Stimulated activated CD4-positive, alpha-beta T cell treated with anti-CD3 and anti-CD28 coated beads, Interleukin-12 subunit alpha, Interleukin-12 subunit beta, amount 100 ng/mL, for 4 hours (primary cell): ENCODE measurements at places on chromosomes 7 and 10.

DNA sequence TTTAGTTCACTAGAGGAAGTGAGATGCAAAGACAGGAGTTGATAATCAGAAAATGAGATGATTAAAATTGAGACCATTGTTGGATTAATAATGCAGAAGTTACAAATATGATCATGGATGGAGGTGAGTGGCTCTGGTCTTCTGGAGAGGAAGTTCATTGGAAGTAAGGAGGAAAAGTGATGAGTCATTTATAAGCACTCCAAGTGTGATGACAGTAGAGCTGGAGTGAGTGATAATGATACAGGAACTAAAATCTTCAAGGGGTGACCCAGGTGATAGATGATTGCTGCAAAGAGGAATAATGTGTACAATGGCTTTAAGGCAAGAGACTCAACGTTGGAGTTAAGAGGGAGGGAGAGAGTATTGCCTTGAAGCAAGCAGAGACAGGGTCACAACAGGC lies 20.7 kb downstream of the ZNF32 start:
- no peak for DNase-seq

DNA sequence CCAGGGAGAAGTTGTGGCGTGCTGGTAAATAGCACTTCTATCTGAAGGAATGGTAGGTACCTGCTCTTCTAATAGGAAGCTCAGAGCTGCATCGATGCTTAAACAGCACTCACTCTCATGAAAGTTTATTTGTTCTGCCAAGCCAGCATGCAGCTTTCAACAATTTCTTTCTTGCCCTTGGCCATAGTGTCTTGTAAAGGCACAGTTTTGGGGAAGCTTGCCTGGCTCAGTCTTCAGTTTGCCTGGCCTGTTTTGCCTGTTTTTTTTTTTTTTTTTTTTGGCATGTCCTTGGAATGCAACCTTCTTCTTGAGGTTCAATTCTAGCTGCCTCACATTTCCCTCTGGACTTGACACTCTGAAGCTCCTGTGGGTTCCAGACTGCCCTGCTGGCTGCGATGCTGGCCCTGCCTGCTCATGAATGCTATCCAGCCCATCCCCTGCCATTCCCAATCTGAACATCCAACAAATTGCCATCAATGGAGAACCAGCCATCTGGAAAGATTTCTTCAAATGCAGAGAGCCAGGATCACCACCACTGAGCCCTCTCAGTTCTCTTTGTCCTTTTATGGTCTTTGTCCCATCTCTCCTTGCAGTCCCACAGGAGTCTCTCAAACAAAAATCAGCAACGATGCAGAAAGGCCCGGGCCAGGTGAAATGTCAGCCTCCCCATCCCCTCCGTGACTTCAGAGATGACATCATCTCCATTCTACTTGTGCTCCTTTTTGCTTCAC lies 133.9 kb downstream of the ANLN start:
- DNase-seq, result no peak

GRCh38 chr7:55271069-55271626 lies 94.0 kb upstream of the LANCL2 start:
- no peak for DNase-seq

- no peak for DNase-seq
Measured at GRCh38 chr7:97513326-97513725, 218.6 kb upstream of the TAC1 start.

DNA sequence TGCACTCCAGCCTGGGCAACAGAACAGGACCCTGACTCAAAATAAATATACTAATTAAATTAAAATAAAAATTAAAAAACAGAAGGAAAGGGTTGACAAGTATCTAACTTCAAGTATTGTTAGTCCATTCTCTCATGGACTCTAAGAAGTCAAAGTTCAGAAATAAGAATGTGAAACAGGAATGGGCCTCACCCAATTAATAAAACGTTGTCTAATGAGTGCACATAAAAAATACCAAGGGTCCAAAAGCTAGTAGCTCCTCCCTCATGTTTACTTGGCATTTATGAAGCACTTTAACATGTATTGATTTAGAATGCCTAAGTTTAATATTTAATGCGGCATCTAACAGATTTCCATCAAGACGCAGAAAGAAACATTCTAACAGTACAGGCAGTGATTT lies 18.9 kb downstream of the FAM171A1 start:
- no peak for DNase-seq

DNA sequence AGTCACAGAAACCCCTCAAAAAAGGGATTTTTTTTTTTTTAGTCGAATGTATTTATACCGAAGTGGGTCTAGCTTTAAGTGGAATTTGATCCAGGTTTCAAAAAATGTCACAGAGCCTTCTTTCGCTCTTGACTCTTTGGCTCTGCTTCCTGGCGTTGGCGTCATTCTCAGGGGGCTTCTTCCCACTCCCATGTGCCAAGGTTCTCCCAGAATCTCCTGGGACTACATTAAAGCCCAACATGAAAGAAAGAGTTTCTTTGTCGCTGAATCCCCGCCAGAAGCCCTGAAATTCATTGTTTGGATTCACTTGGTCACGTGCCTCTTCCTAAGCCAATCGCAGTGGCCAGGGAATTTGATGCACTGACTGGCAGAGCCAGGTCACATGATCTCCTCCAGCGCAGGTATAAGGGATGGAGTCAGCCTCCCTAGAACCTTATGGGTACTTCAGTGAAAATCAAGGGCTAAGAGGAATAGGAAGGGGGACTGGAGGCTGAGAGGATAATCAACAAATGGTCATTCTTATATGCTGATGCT lies 101.2 kb downstream of the RPS24 start:
- DNase-seq, result no peak

- no peak for DNase-seq
Measured at GRCh38 chr7:80392229-80393169, 119.4 kb downstream of the GNAT3 start.

DNA sequence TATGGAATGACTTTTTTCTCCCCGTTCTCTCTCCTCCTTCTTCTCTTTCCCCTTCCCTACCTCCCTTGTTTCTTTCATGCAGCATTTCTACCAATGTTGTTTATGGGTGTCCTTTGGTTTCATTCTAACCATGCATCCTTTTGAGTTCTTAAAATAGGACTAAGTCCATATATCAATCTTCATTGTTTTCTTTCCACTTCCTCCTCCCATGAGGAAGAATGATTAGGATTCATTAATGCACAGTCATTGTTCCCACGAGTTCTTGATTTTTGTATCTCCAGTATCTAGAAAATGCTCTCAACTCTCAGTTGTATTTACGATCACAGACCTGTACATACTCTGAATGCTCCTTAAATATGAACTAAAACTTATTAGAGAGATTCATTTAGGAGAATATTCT lies 153.3 kb downstream of the LRRC4 start:
- no peak for DNase-seq

- DNase-seq, result no peak
Measured at GRCh38 chr7:141839256-141839655, 2.0 kb downstream of the PRSS37 start.

- no peak for DNase-seq
Measured at GRCh38 chr7:27303026-27303425, 60.4 kb downstream of the EVX1 start.

DNA sequence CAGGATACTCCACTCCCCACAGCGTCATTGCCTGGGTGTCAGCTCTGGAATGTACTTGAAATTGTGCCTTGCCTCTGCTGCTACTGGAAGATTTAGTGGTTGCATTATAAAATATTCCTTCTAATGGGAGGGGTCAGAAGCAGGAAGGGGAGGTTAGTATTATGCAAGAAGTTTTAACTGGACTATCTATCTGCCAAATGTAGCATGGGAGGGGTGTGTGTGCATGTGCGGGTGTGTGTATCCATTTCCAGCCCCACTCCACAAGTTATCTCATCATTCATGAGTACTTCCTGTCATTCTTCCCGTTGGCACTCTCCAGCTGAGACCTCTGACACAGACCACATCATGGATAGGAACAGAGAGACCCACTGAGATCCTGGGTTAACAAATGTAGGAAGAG lies 13.4 kb downstream of the MBL2 start:
- DNase-seq, result no peak

- DNase-seq, result no peak
Measured at GRCh38 chr7:71131256-71132126, 453 bp upstream of the GALNT17 start.

GRCh38 chr7:30789334-30789711 lies 18.1 kb downstream of the MINDY4 start:
- DNase-seq, result no peak

GRCh38 chr10:112843623-112844022 lies 106.4 kb upstream of the TCF7L2 start:
- no peak for DNase-seq

DNA sequence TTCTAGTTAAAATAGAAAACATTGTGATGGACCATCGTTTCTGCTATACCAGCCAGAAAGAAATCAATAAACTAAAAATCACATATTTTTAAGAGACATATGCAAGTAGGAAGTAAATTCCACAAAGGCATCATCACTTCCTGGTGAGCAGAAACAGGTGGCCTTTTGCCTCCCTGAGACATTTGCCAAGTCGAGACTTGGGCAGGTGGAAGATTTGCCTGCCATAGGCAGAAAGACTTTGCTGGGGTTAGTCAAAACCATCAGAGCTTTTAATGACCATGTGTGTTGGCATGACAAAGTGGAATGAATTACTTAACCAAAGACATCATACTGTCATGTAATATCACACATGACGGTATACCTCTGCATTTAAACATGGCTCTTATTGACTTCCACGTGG lies 66.0 kb upstream of the FGL2 start:
- no peak for DNase-seq

GRCh38 chr7:127514499-127514898 lies 70.9 kb downstream of the GCC1 start:
- no peak for DNase-seq

- no peak for DNase-seq
Measured at GRCh38 chr10:61098966-61099365, 155.0 kb upstream of the RHOBTB1 start.

- no peak for DNase-seq
Measured at GRCh38 chr7:88254721-88255424, 35.0 kb upstream of the SRI start.

GRCh38 chr7:30232391-30232790 lies 52.0 kb upstream of the ZNRF2 start:
- no peak for DNase-seq

DNA sequence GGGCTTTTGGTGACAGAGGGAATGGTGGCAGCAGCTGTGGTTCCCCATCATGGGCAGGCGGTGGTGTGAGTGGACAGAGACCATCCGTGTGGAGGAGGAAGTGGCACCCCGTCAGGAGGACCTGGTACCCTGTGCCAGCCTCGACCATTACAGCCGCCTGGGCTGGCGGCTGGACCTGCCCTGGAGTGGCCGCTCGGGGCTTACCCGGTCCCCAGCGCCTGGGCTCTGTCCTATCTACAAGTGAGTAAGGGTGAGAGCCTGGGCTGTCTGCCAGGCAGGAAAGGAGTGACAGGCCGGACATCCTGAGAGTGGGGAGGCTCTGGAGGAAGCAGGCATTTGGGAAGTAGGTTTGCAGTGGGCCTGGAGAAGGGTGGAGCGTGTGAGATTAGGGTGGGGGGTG lies 2.9 kb upstream of the ZNF467 start:
- DNase-seq, result no peak

DNA sequence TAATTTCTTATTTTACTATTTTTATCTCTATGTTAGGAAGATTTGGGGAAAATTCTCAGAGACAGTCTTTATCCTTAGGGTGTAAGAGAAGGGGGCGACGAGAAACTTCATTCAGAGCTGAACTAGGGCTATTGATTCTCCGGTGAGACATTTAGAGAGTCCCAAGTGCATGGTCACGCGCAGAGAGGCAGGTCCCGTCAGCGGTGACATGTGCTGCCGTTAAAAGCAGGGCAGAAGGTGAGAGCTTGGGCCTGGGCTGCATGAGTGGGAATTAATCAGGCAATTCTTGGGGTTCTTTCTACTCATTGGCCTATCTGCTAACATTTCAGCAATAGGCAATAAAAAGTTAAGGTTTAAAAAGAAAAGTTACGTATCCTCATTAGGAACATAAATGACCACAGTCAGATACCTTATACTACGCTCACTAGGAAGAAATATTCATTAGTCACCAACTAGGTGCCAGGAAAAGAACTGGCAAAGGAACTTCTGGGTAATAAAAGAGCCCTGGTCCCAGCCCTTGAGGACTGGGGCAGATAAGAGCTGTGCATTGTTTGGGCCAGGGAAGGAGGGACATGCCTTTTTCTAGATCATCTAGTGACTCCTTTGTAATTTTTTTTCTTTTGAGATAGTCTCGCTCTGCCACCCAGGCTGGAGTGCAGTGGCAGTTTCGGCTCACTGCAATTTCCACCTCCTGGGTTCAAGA lies 21.2 kb downstream of the PRKCQ start:
- DNase-seq, result no peak

DNA sequence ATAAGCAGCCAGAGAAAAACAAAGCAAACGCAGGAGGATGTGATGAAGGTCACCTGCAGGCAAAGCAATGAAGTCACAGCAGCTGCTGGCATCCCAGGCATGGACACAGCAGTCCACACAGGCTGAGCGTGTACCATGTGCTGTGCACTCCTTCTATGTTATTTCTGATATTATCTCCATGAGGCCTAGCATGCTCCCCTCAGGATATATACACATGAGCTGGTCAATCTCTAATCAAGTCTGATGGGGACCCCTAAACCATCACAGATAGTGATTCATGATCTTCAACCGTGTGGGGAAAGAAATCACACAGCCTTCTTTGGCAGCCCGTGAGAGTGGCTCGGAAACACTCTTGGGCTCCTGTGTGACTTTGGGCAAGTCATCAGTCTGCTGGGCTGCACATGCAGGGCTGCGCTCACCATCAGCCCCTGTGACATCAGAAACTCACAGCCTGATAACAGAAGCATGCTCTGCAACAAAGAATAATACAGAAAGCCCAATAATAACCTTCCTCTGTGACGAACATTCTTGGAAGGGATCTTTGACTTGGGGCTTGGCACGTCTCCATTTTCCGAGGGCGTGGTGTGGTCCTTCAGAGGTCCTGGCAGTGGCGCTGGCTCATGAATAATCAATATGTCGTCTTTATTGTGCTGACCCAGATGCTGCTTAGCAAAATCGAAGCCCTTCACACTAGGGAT lies 83.0 kb upstream of the ATP6V0A4 start:
- DNase-seq, result no peak
